IgD-negative memory B cell (primary cell): ENCODE measurements at places on chromosomes 11 and 22. TPM values are rescaled to one million over a fixed set of nuclear protein-coding genes. Genes with fewer than 3 reads are reported as not detected.

IGSF9B gene
- not detected for polyA plus RNA-seq

CARD16 gene
- polyA plus RNA-seq, result 173 TPM

ADM2 gene
- polyA plus RNA-seq, result 1.5 TPM

TMEM191B gene
- not detected for polyA plus RNA-seq

CAVIN3 gene
- not detected for polyA plus RNA-seq

OR51G1 gene
- polyA plus RNA-seq, result not detected

CDC45 gene
- 0.39 TPM for polyA plus RNA-seq

SLC6A5 gene
- polyA plus RNA-seq, result not detected

CST6 gene
- not detected for polyA plus RNA-seq

XRRA1 gene
- polyA plus RNA-seq, result 4.8 TPM

OR52N4 gene
- 0.75 TPM for polyA plus RNA-seq

C22orf31 gene
- not detected for polyA plus RNA-seq

MMP12 gene
- not detected for polyA plus RNA-seq

BCO2 gene
- polyA plus RNA-seq, result 0.30 TPM

TSPAN32 gene
- polyA plus RNA-seq, result 7.1 TPM

OR4D5 gene
- polyA plus RNA-seq, result not detected

EML3 gene
- polyA plus RNA-seq, result 13.8 TPM

TRPT1 gene
- polyA plus RNA-seq, result 75.0 TPM

MIAT gene
- 0.93 TPM for polyA plus RNA-seq

ALDH3B1 gene
- polyA plus RNA-seq, result 0.36 TPM
